Iris pigment epithelial cell (primary cell): ENCODE measurements at places on chromosomes 6 and 20.

DNA sequence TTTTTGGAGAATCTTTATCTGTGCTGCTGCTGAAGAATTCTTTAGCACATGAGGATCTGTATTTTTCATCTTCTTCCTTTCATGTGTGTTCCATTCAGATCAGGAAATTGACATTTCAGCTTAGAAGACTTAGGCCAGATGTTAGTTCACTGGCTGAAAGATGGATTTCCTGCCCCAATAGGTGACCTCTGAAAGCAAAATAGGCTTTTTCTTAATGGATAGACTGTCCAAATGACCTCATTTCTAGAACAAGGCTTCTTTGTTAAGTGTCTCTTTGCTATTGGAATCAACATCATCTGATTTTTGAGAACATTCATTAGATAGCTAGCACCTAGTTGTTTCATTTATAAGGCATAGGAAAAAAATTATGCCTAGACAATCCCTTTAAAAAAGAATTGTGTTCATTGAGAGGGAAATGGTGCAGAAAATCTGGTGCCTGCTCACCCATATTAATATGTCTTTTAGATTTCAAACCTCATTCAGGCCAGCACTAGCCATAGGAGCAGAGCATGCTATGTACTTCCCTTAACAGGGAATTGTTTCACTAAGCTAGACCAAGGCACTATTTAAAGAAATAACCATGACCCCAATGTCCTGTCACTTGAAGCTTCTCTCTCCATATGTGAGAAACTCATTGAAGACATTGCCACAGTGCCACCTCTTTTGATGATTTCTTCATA lies 13.6 kb upstream of the SASH1 start:
- DNase-seq = no peak

DNA sequence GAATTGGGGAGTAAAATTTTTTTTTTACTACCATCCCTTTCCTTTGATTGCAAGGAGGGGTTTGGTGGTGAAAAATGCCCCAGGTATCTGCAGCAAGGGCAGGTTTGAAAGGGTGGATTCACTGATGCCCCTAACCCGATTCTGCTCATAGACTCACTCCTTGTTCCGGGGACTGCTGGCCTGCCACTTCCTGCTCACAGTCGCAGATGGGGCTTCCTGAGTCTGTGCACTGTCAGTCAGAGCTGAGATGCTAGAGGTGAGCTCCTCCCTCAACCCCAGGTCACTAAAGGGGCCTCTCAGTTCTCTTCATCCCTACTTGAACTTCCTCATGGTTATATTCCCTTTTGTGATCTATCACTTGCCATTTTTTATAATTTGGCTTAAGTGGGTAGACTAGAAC lies 357.9 kb downstream of the FARS2 start:
- no peak for DNase-seq

GRCh38 chr6:20702366-20702765 lies 168.1 kb downstream of the CDKAL1 start:
- DNase-seq = no peak

GRCh38 chr20:4672948-4673347 lies 48.8 kb upstream of the PRND start:
- no peak for DNase-seq
